Neural progenitor cell (in vitro differentiated cells): ENCODE measurements at places on chromosomes 16 and 17. TPM values are rescaled to one million over a fixed set of nuclear protein-coding genes. Genes with fewer than 3 reads are reported as not detected.

Gene ASGR2
- not detected in 2 replicates for total RNA-seq

Gene CA7
- not detected in 2 replicates for total RNA-seq

Gene ODAD4
- 4.1 and 4.6 TPM in 2 replicates for total RNA-seq

Gene C17orf50
- not detected in 2 replicates for total RNA-seq

Gene HIGD1B
- total RNA-seq, result not detected in 2 replicates

Gene ABCA6
- total RNA-seq, result not detected in 2 replicates

Gene GPR179
- 0.22 TPM in 1 of 2 replicates, not detected in the other for total RNA-seq

Gene TPSAB1
- total RNA-seq, result not detected in 2 replicates

Gene MRPL38
- total RNA-seq, result 26.8 and 57.4 TPM in 2 replicates

Gene UBALD1
- total RNA-seq, result 0.97 and 11.9 TPM in 2 replicates

Gene C1QTNF8
- not detected in 2 replicates for total RNA-seq

Gene FOXN1
- not detected in 2 replicates for total RNA-seq

Gene TELO2
- 18.3 and 58.4 TPM in 2 replicates for total RNA-seq

Gene CD19
- 0.15 TPM in 1 of 2 replicates, not detected in the other for total RNA-seq

Gene CDYL2
- 4.8 and 4.9 TPM in 2 replicates for total RNA-seq

Gene PEMT
- 17.7 and 50.4 TPM in 2 replicates for total RNA-seq

Gene BAHCC1
- 3.4 and 26.3 TPM in 2 replicates for total RNA-seq

Gene TBC1D10B
- 8.2 and 23.4 TPM in 2 replicates for total RNA-seq

Gene KRTAP4-5
- not detected in 2 replicates for total RNA-seq

Gene DHRS7C
- total RNA-seq, result not detected in 2 replicates

Gene PRDM7
- not detected in 2 replicates for total RNA-seq
